ENCODE measurements at places on chromosomes 13 and 19.

DNA sequence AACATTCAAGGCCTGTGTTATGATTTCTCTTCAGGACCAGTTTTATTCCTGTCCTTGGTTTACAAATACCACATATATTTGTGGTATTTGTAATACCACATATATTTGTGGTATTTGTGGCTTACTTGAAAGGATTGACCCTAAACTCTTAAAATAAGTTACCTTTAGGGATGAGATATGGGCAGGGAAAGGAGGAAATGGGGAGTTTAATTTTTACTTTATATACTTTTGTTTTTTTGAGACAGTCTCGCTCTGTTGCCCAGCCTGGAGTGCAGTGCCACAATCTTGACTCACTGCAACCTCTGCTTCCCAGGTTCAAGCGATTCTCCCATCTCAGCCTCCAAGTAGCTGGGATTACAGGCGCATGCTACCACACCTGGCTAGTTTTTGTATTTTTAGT, 2.3 kb upstream of the TGDS start:
- no peak for DNase-seq

DNA sequence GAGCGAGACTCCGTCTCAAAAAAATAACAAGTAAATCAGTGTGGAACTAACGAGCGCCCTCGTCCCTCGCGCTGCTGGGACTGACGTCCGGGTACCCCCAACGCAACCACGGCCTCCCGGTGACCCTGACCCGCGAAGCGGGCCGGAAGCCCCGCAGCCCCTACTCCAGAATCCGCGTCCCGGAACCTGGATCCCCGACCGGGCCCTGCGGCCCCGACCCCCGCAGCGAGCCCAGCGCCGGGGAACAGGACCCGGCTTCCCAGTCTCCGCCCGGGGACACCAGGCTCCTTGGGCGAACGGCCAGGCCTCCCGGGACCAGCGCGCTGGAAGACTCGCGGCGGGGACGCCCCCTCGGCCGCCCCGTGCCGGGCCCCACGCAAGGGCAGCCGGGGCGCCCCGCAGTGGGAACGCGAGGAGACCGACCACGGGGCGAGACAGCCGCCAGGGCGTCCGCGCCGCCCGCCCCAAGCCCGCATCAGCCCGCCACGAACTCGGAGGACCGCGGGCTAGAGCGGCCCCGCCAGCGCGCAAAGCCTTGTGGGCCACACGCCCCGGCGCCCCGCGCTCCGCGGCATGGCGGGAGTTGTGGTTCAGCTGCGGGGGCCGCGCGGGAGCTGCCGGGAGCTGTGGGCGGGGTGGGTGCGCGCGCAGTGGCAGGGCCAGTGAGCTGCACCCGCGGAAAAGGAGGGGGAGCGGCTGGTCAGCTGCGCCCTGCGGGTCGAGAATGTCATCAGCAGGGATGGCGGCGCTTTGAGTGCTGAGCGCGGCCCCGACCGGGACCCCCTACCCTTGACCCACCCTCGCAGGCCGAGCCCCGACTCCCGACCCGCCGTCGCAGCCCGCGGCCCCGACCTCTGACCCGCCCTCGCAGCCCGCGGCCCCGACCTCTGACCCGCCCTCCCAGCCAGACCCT, 7.5 kb upstream of the MADCAM1 start:
- DNase-seq, result peak; percentile 94

DNA sequence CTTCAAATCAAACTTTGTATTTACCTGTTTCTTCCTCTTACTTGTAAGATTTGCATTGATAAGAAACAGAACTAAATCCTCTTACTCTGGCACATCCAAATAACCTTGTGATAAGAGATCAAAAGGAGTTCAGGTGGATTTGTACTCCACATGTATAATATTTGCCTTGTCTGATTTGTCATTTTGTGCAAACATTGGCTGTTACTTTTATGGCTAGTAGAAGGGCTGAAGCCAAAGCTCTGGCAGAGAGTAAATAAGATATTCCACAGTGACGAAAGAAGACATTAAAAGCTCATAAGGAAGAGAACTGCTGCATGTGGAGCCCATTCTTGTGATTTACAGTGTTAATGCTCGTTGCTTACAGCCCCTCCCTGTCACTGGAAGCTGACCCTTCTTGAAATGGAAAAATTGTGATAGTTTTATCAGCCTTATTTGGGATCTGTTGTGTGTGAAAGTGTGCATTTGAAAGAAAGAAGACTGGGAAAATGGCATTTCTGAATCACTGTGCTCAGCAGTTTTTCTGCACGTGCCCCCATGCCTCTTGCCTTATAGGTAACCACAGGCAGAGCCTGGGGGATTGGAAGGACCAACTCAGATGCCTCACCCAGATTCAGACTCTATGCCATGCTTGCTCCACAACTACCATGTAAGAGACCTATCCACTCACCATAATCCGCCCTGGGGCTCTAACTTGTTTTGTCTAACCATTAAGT, 68.2 kb downstream of the OXGR1 start:
- DNase-seq, result no peak

DNA sequence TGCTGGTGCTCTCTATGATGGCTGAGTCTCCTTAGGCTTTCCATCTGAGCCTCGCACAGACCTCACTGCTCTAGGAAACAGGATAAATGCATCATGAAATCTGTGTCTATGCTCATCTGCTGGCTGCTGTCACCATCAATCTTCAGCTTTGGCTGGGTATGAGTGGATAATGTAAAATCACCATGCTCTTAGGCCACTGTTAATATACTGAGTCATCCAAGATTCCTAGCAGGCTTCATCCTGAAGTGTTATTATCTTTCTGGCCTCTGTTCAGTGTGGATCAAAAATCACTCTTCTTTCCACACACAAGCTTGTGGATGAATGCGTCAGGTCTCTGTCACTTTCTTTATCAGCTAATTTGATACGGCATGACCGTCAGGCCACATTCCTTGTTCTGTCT, 317.4 kb downstream of the NALCN start:
- no peak for DNase-seq

DNA sequence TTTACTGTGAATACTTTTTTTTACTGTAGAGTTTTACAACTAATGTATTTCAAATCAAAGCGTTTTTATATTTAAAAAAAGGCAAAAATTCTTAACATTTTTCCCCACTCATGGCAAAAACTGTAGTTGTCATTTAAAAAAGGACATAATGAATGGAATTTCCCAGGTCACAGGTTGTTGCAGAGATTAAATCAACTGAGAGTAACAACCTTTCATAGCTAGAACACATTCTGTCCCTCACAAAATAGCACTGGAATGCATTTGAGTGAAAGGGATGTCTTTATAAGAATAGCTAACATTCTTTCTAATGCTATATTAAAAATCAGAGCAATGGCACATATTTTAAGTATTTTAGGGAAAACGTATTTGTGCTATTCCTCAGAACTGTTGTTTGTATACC, 1393.3 kb upstream of the ATXN8OS start:
- no peak for DNase-seq

DNA sequence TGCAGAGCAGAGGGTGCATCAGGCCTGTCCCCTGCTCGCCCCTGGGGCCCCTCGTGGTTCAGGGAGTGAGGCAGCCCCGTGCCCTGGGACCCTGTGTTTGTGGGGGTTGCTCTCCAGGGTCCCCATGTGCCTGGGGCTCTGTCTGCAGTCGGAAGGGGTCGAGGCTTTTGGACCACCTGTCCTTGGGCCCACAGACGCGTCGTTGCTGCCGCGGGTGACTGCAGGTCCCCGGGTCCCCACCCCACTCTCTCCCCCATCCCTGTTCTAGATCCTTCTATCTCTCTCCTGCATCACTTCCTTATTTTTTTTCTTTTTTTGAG, 1.9 kb downstream of the PCSK4 start:
- no peak for DNase-seq

GRCh38 chr13:44103429-44104196, 223.9 kb downstream of the LACC1 start:
- no peak for DNase-seq

- DNase-seq, result no peak
Measured at GRCh38 chr13:107799001-107799400, 416.3 kb downstream of the LIG4 start.

DNA sequence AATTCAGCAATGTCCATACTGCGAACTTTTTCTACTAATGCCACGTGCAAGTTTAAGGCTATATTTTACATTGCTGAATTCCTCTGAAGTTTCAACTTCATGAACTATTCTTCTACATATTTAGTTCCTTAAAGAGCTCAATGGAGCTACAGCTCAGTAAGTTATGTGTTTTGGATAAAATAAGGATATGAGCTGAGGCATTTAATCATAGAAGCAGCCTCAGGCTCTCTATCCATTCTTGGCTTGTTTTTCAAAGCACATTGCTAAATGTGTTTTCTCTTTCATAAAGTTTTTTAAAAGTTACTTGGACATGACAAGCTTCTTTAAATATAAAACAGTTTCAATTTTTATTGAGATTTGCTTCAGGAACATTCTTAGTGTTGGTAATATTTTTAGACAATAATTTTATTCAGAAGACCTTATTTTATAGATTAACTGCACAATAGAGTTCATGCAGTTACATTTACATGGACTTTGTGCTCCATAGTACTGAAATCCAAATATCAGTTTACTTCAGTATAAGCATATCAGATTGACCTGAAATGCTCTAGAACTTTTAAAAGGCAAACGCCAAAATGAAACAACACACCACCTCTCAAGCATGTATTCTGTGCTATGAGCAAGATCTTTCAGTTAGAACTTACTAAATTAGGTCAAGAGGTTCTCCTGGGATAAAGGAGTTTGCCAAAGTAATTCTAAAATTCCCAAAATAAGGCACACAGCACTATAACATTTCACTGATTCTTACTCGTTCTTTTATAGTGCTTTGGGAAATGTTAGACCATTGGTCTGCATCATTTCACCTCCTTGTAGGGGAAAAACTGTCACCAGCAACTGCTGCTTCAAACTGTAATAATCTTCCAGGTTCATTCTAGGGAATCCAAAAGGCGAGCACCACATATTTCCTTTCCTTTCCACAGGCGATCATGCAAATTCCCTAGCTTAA, 275.5 kb downstream of the ENOX1 start:
- no peak for DNase-seq

- no peak for DNase-seq
Measured at GRCh38 chr19:2037651-2038255, 13.3 kb downstream of the MKNK2 start.

- no peak for DNase-seq
Measured at GRCh38 chr19:15393963-15394362, 14.4 kb upstream of the AKAP8 start.

DNA sequence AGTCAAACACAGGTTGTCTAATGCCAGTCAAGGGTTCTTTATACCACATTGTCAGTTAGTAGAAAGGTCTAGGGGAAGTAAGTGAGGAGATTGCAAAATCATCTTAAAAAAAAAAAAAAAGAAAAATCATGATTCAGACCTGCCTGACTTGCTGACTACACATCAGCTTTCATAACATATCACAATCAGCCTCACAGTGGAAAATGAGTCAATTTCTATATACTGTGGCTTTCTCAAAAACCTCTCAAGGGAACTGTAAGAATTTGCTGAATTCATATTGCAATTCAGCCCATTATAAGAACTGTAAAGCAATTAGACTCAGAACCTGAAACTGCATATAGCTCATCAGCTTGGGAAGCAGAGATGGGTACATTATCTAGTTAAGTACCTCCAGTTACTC, 75.3 kb upstream of the GPC6 start:
- DNase-seq, result no peak

Data from WTC11 (cell line).